Stimulated activated memory B cell treated with anti-CD40 and anti-IgM and Interleukin-4, amounts not matched to agents 10 μg/mL and 1 μg/mL and 100 μg/mL, for 72 hours (primary cell): ENCODE measurements at places on chromosomes 5 and 9.

- no peak for ATAC-seq
Measured at GRCh38 chr5:149024477-149024876, 38.4 kb downstream of the SH3TC2 start.

- no peak for ATAC-seq
Measured at GRCh38 chr5:106720367-106720766, 950.4 kb downstream of the EFNA5 start.

GRCh38 chr5:116771466-116772151 lies 197.0 kb upstream of the SEMA6A start:
- ATAC-seq, result no peak

- no peak for ATAC-seq
Measured at GRCh38 chr5:171093598-171093997, 215.4 kb upstream of the TLX3 start.

DNA sequence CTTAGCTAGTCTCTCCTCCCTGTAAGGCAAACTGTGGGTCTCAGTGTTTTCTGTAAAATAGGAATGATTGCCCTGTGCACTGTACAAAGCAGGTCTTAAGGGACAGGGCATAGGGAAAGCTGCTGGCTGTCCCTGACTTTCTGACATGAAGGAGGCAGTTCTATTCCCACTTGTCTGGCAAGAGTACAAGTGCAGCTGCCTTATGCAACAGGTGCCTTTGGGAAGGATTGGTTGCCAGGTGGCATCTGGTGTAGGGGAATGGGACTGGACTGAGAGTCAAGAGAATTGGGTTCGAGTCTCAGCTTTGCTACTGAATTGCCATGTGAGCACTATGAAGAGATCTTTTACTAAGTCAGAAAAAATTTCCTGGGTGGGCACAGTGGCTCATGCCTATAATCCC lies 10.0 kb downstream of the BSPRY start:
- no peak for ATAC-seq

DNA sequence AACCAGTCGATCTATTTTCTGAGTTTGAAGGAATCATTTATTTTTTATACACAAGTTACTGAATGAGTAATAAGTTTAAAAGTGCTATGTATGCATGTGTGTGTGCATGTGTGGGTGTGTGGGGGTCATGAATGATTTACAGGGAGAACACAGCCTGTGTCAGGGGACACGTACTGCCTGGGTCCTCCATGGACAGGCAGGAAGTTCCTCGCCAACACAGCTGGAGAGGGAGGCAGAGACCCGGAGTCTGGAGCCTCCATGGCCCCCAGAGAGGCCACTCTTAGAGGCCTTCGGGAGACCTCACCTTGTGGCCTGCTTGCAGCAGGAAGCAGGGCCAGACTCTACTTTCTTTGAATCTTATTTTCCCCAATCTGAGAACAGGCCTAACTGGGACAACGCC lies 144.7 kb downstream of the GABBR2 start:
- no peak for ATAC-seq
